ENCODE measurements at places on chromosomes 4 and X.

DNA sequence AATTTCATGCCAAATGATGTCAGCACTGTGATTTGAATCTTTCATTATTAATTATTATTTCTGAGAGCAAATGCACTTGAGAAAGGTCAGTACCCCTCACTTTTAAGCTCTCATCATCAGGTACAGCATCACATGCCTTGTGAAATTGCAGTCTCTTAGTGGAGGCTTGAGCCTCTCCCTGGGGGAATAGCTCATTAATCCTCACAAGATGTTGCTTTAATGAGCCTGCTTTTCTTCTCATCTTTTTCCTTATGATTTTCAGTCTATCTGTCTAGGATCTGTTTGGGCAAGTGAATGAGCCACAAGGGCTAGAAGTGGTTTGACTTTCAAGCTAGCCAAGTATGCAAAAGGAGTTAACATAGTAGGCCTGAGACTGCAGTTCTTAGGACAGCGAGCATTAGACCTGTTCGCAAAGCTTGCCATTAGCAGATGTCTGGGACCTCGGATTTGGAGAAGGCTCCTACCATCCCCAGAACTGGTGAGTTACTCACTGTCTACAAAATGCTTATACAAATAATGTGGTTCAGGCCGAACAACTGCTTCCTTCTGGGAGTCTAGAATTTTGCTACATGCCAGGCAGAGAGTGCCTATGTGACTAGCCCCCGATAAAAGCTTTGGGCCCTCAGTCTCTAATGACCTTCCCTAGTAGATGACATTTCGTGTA lies 174.5 kb downstream of the IL15 start:
- no peak for DNase-seq

GRCh38 chrX:71910986-71911730 lies 513 bp downstream of the NHSL2 start:
- DNase-seq = peak; percentile 24

DNA sequence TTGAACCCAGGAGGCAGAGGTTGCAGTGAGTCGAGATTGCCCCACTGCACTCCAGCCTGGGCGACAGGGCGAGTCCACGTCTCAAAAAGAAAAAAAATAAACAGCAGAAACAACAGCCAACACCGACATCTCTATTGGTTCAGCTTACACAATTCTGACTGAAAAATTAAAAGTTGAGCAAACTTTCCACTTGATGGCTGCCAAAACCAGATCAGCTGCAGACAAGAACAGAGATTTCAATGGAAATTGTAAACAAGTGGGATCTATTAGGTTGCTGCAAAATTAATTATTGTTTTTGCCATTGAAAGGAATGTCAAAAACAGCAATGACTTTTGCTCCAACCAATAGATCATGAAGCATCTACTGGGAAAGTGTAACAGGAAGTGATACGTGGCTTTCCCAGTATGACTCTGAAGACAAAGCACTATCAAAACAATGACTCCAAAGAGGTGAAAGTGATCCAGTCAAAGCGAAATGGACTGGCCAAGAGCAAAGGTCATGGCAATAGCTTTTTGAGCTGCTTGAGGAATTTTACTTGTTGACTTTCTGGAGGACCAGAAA lies 26.3 kb downstream of the UPF3B start:
- DNase-seq = no peak

DNA sequence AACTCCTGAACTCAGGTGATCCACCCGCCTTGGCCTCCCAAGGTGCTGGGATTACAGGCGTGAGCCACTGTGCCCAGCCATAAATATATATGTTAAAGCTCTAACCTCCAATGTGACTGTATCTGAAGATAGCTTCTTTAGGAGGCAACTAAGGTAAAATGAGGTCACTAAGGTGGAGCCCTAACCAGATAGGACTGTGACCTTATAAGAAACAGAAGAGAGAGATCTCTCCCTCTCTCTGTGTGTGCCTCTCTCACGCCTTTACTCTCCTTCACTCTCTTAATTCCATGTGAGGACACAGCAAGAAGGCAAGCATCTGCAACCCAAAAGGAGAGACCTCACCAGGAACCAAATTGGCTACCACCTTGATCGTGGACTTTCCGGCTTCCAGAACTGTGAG lies 926 bp upstream of the MAGIX start:
- DNase-seq = no peak

- DNase-seq = no peak
These were observed 11.3 kb downstream of the RASSF6 start for GRCh38 chr4:73608689-73609594.

GRCh38 chr4:57061395-57061794 lies 48.8 kb downstream of the IGFBP7 start:
- DNase-seq = no peak

DNA sequence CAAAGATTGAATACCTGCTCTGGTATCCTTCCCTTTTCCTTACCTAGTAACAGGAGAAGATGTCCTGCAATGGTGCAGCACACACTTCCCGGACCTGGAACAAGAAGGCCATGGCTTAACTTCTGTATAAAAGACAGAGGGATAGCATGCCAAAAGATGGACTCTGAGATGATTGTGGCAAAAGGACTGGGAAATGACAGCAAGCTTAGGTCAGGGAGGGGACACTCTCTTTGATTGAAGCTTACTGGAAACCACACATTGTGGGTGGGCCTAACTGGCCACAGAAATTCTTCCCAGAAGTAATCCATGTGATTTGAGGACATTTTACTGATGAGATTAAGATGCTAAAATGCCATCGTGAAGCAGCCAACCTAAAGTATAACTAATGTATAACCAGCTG lies 71.0 kb upstream of the OTUD4 start:
- DNase-seq = no peak

DNA sequence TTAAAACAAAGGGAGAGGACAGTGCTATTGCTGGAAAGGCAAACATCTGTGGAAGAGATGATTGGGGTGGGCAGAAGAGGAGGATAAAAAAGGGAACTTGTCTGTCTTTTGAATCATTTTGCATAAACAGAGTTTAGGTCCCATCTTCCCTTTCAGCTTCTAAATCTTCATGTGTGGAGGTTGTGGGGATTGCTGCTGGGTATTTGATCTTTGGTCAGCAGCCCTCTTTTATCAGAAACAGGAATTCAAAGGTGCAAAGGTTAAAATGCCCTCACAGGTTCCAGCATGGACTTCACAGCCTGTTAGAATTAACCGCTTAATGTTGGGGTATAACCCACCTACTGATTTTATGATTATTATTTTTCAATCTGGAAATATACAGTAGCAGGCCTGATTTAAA lies 39.5 kb upstream of the TMEM154 start:
- no peak for DNase-seq

- no peak for DNase-seq
These were observed 78.1 kb downstream of the BMP15 start for GRCh38 chrX:50988649-50989048.

DNA sequence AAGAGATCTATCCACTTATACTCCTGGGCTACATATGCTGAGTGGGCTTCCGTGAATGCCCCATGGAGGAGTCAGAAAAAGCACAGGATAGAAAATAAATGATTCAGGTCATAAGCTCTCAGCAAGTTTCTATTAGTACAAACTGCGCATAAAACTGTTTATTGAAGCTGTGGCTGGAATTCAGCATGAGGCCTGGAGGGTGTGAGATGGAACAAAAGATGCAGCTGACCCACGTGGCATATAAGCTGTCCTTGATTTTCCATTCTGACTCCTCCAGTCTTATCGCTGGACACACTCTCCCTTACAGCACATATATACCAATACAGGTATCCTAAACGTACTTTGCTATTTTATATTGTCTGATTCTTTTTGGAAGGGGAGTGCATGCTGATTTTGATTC lies 17.9 kb downstream of the GRXCR1 start:
- no peak for DNase-seq

DNA sequence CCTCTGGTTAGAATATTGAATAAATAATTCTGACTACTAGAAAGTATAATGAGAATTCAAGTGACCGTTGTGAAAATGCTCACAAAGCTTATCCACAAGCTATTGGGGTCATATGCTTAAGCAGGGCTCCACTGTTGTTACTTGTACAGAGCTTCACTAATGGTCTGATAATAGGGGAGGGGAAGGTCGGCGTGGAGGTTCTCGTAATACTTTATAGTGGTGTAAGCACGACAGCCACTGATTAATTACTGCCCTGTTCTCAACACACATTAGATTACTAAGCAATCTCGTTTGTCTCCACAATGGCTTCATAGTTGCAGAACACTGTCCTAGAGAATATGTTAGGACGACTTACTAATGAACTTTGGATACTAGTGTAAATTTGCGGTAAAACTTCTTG lies 11.6 kb downstream of the UNC5C start:
- DNase-seq = no peak

DNA sequence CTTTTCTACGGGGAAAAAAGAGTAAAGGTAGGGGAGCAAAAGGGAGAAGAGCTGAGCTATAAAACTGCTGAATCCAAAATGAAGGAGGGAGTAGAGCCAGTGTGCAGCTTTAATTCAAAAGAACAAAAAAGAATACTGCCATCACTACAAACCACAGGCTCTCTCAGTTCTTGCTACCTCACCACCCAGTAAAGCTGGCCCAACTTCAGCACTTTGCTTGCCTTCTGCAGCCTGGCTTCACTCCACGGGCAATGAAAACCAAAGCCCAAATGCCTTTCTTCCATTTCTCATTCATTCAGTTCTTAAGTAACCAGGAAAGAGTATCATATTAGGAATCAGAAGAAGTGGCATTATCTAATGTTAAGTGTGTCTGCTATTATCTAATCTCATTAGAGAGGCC lies 376.8 kb downstream of the BCOR start:
- DNase-seq = no peak

DNA sequence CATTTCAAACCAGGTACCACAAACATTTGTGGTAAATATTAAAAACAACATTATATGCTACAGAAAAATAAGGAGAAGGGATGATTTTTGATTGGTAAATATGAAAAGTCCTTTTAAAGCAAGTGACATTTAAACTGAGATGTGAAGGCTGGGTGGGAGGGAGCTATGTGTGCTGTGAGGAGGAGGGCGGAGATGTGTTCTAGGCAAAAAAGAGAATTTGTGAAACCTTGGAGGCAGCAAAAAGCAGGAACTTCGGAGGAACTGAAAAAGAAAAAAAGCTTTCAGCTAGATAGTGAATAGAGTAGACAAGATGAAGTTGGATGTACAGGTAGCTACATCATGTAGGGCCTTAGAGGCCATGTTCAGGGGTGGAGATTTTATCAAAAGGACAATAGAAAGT lies 10.1 kb upstream of the ARAP2 start:
- DNase-seq = no peak

GRCh38 chr4:183828125-183828524 lies 77.0 kb upstream of the STOX2 start:
- DNase-seq = no peak

GRCh38 chr4:37634180-37634579 lies 52.0 kb downstream of the RELL1 start:
- DNase-seq = no peak

GRCh38 chrX:6930307-6930849 lies 217.1 kb upstream of the STS start:
- no peak for DNase-seq

- no peak for DNase-seq
These were observed 154.5 kb downstream of the PALLD start for GRCh38 chr4:168651374-168651773.

DNA sequence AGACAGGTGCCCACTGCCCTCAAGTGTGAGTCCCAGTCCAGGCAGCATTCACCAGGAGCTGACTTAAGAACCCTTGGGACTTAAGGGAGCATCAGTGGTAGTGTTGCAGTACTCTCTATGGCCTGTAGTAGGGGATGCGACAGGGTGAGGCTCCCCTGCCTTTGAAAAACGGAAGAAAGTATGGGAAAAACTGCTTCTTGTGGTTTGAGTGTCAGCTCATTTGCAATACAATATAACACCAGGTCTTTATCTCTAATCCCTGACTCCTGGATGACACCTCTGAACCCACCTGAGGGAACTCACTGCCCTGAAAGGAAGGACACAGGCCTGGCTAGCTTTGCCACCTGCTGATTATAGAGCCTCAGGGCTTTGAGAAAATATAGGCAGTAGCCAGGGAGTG lies 176.0 kb downstream of the SMARCA1 start:
- no peak for DNase-seq

DNA sequence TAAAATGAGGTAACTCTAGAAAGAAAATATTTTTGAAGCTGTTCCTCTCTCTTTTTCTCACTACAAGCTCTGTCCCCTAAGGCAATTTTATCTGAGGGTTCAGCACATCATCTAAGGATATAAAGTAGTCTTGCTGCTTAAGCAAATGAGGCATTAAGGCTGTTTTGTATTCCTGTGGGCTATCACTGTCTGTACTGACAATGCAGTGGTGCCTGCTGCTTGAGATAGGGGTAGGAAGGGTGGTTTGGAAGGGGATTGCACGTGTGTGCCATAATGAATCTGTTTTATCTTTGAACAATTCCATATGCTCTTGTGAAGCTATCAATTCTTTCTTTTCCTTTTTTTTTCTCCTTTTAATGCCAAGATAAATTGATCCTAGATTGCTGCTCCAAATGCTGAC lies 128.0 kb upstream of the ATOH1 start:
- DNase-seq = no peak

GRCh38 chr4:6265546-6265945 lies 4.1 kb upstream of the WFS1 start:
- no peak for DNase-seq

GRCh38 chrX:31136144-31136611 lies 64.3 kb upstream of the FTHL17 start:
- DNase-seq = no peak

DNA sequence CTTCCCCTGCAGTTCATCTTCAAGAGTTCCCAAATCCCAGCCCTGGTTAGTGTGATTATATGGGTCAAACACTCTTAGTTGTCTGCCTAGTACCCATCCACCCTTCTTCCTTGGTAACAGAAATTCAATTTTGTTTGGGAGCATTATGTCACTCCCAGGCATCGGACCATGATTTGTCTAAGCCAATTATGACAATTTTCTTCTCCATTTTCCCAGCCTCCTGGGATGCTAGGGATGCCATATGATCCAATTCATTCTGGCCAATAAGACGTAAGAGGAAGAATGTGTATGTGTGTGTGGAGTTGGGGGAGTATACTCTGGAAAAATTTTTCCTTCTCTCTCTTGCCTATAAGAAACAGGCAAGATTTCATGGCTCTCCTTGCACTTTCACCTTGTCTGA lies 465.9 kb downstream of the MID1IP1 start:
- DNase-seq = no peak

GRCh38 chr4:184814686-184815045 lies 11.1 kb downstream of the ACSL1 start:
- DNase-seq = no peak

- no peak for DNase-seq
These were observed 23.0 kb upstream of the UBA6 start for GRCh38 chr4:67723949-67724348.

DNA sequence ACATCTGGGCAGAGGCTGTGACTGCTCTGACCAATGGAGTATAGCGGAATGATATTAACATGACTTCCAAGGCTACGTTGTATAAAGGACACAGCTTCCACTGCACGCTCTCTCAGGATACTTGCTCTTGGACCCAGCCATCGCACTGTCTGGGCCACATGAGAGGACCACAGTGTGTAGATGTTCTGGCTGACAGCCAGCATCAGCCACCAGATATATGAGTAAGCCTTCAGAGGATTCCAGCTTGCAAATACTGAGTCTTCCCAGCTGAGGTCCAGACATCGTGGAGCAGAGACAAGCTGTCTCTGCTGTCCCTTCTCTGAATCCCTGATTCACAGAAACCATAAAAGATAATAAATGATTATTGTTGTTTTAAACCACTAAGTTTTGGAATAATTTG lies 146.8 kb upstream of the USP9X start:
- DNase-seq = no peak

- DNase-seq = no peak
These were observed 836 bp upstream of the PSAPL1 start for GRCh38 chr4:7435471-7436061.

- peak; percentile 4 for DNase-seq
These were observed 70.2 kb downstream of the CLDN22 start for GRCh38 chr4:183249854-183250253.
